ENCODE measurements at places on chromosomes 4 and X.

- no peak for DNase-seq
Observed at GRCh38 chr4:6065934-6066590, 47.8 kb upstream of the C4orf50 start.

GRCh38 chr4:61406677-61407076, 206.6 kb downstream of the ADGRL3 start:
- DNase-seq, result no peak

DNA sequence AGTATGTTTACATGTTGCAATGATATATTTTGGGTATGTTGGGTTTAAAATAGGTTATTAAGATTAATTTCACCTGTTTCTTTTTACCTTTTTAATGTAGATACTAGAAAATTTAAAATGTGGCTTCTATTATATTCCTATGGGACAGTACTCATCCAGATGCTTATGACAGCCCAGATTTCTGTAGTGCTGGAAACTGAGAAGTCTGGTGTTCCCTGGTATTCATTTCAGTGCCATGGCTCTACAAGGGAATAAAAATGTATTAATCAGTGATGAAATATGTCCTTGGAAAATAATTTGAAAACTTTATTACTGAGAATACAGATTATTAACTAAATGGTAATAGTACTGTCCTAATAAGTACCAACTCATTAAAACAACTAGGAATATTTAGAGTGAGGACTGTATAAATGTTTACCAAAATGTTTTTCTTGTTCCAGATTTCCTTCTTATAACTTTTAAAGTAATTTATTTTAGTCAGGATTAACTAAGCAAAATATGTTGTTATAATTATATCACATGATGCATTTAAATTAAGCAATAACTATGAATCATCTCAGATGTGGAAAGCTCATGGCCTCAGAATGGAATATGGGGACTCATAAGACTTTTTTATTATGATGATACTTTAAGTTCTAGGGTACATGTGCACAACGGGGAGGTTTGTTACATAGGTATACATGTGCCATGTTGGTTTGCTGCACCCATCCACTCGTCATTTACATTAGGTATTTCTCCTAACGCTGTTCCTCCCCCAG, 25.3 kb downstream of the ARHGAP24 start:
- DNase-seq, result no peak

DNA sequence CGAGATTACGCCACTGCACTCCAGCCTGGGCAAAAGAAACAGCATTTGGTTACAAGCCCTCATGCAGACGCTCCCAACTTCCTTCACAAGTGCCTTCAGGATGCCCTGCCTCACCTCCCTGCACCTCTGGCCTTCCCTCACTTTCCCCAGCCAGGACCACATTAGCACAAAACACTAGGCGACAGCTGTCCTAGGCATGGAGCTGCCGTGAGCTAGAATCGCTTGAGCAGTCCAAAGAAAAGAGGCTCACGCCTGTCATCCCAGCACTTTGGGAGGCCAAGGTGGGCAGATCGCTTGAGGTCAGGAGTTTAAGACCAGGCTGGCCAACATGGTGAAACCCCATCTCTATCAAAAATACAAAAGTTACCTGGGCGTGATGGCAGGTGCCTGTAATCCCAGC, 15.8 kb downstream of the RNF212 start:
- DNase-seq, result no peak

GRCh38 chrX:134544513-134545151, 84.7 kb downstream of the HPRT1 start:
- DNase-seq, result no peak

DNA sequence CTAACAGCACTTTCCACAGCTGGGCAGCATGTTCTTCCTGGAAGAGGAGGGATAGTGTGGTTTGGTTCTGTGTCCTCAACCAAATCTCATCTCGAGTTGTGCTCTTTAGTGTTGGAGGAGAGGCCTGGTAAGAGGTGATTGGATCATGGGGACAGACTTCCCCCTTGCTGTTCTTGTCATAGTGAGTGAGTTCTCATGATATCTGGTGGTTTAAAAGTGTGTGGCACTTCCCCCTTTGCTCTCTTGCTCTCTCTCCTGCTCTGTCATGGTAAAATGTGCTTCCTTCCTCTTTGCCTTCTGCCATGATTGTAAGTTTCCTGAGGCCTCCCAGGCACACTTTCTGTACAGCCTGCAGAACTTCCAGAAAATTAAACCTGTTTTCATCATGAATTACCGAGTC, 133.7 kb upstream of the NDP start:
- DNase-seq, result no peak

- DNase-seq, result no peak
Observed at GRCh38 chr4:15149839-15150592, 147.7 kb downstream of the CPEB2 start.

- peak; percentile 83 for DNase-seq
Observed at GRCh38 chrX:152941328-152942076, 43.6 kb downstream of the ZNF185 start.

DNA sequence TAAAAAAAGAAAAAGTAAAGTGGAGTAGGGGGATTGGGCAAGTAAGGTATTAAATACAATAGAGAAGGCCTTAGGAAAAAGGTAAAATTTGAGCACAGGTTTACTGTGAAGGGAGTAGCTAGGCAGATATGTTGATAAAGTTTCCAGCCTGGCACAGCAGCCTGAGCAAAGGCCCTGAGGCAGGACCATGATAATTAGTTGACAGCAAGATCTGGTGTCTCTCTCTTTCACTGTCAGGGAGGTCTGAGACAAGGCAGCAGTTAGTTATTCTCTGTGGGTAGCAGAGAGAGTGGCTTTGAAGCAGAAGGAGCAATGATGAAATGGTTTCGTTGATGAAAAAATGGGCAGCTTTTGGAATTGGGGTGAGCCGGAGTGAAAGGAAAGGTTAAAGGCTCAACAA, 119.5 kb downstream of the KDR start:
- DNase-seq, result no peak

GRCh38 chrX:135591871-135592270, 71.4 kb downstream of the INTS6L start:
- DNase-seq, result no peak

GRCh38 chr4:145183023-145183422, 2.6 kb upstream of the OTUD4 start:
- DNase-seq, result no peak

GRCh38 chrX:98299785-98300184, 1416.1 kb downstream of the RPA4 start:
- no peak for DNase-seq

GRCh38 chrX:42229533-42229932, 306.2 kb upstream of the CASK start:
- DNase-seq, result no peak

GRCh38 chr4:24382381-24382780, 202.0 kb downstream of the DHX15 start:
- DNase-seq, result no peak

DNA sequence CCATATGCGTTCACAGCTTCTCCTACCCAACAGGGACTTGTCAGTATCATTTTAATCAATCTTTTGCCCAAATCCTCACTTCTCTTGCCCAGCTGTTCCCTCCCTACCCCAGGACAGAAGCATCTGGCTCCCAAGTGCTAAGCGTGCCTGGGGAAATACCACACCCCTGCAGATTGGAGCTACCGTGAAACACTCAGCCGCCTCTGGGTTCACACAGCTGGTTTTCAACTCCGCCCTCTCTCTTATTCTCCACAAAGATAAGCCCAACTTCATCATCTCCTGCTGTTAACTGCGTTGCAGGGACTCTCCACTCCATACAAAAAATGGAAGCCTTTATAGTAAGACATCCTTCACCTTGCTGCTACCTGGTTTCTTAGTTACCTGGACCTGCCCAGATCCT, 147.3 kb upstream of the FTHL17 start:
- no peak for DNase-seq

GRCh38 chrX:23046443-23046842, 46.7 kb downstream of the DDX53 start:
- DNase-seq, result no peak

- no peak for DNase-seq
Observed at GRCh38 chr4:122900314-122900713, 22.1 kb downstream of the NUDT6 start.

DNA sequence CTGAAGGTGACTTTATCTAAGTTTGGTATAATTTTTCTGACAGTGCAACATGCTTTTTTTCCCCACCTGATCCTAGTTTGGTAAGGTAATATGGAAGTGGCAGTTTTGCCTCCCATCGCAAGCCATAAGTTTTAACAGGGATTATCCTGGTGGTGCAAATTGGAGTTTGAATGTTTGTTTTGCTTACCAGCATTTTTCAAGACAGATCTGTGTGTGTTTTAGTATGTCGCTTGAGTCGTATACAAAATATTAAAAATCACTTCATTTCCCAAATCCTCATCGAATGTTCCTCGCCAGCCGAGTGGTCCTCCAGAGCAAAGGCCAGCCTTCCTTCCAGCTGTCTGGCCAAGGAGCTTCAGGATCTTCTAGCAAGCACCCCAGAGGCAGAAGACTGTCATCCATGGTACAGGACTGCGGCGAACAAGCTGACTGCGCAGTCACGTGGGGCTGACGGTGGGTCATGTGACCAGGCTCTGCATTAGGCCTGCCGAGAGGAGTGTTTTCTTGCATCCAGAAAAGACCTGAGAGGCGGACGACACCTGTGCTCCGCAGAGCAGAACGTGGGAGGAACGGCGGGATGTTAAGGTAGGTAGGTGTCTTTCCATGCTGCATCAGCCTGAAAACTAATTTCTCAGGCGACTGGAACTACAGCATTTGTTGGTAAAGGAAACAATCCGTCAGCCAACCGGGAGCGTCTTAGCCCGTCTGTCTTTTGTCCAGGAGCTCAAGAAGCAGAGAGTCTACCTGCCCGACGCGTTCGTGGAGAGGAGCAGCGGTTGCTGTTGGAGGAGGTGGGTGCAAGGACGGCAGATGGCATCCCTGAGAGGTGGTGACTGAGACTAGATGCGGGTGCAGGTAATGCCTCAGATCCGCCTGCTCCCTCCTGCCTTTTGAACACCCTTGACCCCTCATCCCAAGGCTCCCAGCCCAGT, at the start of gene GPRASP3:
Gene GPRASP3 (plus strand): TSS at position 507 of the 932 bp plus-strand sequence. CDS start 28,253 bp downstream, outside the sequence.
- DNase-seq, result peak; percentile 62

DNA sequence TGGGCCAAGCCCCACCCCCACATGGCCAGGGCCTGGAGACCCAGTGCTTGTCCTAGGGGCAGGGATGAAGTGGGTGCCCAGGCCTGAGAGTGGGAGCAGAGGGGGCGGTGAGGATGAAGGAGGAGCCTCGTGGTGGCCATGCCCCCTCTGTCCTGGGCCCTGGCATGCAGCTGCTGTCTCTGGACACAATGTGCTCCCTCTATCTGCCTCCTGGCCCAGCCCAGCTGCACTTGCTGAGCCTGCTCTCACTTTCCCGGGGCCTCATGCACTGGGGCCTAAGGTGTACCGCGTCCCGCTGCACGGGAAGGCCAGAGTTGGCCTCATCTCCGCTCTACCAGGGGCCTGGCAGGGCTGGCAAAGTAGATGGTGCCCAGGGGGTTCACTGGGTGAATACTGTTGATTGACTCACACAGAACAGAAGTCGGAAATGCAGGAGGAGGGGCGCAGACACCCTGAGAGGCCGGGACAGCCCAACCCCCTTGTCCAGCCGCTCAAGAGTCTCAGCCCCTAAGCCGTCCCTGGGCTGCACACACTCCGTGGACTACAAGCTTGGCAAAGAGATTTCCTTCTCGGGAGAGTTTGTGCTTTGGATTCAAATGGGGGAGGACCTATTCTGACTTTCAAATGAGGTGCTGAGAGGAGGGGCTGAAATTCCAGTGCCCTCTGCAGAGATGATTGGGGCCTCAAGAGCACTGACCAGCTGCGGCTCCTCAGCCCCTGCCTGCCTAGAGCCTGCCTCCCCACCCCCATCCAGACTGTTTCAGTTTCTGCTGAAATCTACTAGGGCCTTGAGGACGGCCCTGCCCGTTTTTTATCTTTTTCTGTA, 112.4 kb downstream of the PSAPL1 start:
- no peak for DNase-seq
